ENCODE measurements at places on chromosomes 5 and 9.

DNA sequence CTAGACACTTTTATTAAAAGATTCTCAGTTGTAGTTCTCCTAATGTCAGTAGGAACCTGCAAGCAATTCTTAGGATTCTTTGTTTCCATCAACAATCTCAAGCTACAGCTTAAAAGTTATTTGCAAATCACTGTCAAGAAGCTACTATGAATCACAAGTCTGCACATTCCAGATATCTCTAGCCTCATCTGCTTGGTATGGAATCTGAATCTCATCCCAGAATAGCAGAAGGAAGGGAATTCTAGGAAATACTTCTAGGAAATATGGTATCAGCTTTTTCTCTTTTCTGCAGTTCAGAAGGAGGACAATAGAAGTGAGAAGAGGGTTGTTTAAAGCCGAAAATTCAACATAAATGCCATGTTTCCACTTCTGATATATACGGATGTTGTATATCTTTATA, 792.2 kb upstream of the CDH9 start:
- DNase-seq: no peak

GRCh38 chr5:136892000-136892399, 526.7 kb upstream of the TRPC7 start:
- DNase-seq: no peak

GRCh38 chr9:136539427-136540421, 6.1 kb downstream of the NOTCH1 start:
- DNase-seq: peak; percentile 69

DNA sequence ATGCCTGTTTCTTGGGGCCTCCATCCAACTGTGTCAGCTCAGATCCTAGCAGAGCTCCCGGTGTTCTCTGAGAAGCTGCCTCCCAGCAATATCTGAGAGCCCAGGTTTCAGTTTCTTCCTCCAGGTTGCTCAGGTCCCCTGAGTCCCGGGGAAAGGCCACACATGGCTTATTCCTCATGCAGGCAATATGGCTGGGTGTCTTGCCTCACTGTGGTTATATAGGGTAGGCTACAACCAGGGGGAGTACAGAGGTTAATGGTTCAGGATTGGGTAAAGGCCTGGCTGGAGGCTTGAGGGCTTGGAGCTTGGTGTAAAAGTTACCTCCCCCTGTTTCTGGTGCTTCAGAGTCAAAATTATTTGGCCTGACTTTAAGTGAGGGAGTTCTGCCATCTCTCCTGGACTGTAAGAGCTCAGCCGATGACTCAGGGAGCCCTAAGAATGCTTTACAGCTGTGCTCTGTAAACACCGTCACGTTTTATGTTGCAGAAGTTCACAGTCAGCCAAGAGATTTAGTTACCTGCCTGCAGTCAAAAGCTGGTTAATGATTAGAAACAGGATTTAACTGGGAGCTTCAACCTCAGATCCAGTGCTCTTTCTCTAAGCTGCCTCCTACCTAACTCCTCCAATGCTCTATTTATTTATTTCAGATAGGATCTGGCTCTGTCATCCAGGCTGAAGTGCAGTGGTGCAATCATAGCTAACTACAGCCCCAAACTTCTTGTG, 24.3 kb upstream of the UBAP2 start:
- no peak for DNase-seq

GRCh38 chr5:10466446-10467073, 24.9 kb downstream of the ROPN1L start:
- no peak for DNase-seq

DNA sequence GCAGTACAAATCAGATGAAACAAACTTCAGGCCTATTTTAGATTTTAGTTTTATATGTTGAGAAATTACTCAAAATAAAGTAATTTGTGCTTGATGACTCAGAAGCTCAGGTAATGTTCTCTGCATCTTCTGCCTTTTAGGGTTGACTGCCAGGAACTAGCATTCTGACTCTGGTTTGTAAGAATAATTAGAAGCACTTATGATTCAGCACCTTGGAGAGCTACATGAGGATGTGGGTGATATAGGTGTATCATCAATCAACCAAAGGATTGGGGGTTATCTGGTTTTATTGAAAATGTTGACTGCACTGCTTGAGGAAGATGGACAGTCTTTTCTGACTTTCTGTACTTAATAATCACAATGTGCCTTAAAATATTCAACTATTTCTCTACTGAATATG, 118.7 kb upstream of the SGCD start:
- no peak for DNase-seq

GRCh38 chr9:110104261-110104809, 103.6 kb downstream of the C9orf152 start:
- no peak for DNase-seq

- no peak for DNase-seq
Observed at GRCh38 chr5:139438707-139439012, 665 bp downstream of the DNAJC18 start.

GRCh38 chr9:111833941-111834340, 39.2 kb upstream of the SHOC1 start:
- no peak for DNase-seq

DNA sequence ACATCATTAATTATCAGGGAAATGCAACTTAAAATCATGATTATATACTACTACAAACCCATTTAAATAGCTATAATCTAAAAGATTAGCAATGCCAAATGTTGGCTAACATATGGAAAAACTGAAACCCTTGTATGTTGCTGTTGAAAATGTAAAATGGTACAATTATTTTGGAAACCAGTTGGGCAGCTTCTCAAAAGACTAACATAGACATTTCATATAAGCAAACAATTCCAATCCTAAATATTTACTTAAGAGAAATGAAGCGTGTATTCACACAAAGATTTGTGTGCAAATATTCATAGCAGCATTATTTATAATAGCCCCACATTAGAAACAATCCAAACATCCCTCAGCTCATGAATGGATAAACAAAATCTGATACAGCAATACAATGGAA, 106.2 kb downstream of the ADAMTS12 start:
- DNase-seq: no peak

DNA sequence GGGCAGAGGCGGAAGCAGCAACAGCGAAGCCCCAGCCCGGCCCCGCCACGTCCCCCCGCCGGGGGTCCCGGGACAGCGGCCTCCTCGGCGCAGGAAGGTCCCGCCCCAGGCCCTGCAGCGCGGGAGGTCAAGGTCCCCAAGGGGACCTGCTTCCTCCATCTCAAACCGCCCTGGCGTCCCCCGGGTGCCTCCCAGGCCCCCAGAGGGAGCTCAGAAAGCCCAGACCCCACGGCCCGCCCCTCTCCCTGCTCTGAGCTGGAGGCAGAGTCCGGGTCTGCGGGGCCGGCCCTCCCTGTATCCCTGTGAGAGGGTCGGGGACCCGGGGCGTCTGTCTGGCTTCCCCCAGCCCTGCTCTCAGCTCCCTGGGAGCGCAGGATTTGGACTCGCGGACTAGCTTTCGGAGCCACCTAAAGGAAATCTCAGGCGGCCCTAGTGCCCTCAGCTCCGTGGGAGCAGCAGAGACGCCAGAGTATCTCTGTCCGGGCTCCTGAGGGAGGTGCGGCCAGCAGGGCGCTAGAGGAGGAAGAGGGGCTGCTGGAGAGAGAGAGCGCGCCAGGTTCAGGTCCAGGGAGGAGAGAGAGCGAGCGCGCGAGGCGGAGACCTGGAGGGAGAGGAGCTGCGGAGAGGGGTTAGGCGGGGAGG, 30.7 kb downstream of the EXOC3 start:
- DNase-seq: peak; percentile 23

GRCh38 chr5:37172957-37173356, 76.2 kb downstream of the CPLANE1 start:
- DNase-seq: no peak

DNA sequence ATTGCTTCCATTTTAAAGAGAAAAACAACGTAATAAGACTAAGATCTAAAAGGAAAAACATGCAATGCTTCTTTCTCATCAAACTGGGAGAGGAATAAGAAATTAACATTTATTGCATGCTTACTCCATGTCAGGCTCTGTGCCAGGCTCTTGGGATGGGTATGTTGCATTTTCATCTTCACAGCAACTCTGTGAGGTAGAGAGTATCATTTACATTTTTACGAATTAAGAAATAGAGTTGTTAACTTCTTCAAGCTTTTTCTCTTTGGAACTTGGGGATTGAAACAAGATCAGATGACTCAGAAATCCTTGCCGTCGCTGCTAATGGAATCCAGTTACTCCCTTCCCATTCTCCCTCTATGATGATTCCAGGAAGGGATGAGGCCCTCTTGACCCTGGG, 39.5 kb downstream of the PDE8B start:
- no peak for DNase-seq

GRCh38 chr9:79257228-79257781, 314.5 kb upstream of the TLE4 start:
- no peak for DNase-seq

DNA sequence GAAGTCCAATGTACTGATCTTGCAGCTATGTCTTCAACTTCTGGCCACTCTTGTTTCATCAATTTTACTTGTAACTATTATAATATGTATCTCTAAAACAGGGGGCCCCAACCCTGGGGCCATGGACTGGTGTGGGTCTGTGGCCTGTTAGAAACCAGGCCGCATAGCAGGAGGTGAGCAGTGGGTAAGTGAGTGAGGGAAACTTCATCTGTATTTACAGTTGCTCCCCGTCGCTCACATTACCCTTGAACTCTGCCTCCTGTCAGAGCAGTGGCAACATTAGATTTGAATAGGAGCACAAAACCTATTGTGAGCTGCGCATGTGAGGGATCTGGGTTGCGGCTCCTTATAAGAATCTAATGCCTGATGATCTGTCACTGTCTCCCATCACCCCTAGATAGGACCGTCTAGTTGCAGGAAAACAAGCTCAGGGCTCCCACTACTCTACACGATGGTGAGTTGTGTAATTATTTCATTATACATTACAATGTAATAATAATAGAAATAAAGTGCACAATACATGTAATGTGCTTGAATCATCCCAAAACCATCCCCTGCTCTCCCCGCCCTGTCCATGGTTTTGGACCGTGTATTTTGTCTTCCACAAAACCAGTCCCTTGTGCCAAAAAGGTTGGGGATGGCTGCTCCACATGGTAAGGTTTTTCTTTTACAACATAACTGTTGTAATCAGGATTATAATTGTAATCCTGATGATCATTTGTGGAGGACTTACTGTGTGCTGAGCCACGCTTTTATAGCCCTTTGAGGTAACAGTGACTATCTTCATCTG, 26.9 kb upstream of the SH3PXD2B start:
- DNase-seq: no peak

GRCh38 chr5:156505101-156505500, 178.1 kb downstream of the SGCD start:
- DNase-seq: no peak

DNA sequence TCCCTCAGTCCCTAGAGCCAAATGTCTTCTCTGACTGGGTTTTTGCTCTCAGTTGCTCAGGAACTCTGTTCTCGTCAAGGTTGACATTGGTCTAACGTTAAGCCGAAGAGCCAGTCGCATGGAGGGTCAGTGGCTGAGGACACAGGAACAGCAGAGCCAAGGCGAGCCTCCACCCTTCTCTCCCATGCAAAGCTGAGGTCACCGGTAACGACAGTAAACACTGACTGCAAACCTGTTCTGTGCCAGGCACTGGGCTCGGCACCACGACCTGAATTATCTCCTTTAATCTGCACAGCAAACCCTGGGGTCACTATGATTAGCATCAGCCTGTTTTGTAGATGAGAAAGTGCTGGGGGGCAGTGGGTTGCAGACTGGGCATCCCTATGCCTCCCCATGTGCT, 171.0 kb downstream of the COL23A1 start:
- DNase-seq: no peak

DNA sequence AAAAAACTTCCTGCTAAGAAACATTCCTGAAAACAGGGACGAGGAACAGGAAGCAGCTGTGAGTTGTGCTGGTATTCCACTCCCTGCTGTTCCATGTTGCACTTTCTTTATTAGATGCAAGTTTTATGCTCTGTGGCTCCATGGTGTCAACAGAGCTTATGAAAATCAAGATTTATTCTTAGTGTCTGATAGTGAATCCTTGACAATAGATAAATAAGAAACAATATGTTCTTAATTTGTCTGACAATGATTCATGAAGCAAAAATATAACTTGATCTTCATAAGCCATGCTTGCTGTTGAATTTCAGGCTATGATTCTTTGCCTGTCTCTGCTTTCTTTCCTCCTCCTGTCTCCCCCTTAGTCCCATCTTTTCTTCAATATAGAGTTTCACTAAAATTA, 119.6 kb downstream of the DROSHA start:
- no peak for DNase-seq

- DNase-seq: no peak
Observed at GRCh38 chr5:7805379-7805778, 45.6 kb downstream of the CFAP90 start.

- no peak for DNase-seq
Observed at GRCh38 chr9:107706701-107707427, 217.3 kb upstream of the KLF4 start.

DNA sequence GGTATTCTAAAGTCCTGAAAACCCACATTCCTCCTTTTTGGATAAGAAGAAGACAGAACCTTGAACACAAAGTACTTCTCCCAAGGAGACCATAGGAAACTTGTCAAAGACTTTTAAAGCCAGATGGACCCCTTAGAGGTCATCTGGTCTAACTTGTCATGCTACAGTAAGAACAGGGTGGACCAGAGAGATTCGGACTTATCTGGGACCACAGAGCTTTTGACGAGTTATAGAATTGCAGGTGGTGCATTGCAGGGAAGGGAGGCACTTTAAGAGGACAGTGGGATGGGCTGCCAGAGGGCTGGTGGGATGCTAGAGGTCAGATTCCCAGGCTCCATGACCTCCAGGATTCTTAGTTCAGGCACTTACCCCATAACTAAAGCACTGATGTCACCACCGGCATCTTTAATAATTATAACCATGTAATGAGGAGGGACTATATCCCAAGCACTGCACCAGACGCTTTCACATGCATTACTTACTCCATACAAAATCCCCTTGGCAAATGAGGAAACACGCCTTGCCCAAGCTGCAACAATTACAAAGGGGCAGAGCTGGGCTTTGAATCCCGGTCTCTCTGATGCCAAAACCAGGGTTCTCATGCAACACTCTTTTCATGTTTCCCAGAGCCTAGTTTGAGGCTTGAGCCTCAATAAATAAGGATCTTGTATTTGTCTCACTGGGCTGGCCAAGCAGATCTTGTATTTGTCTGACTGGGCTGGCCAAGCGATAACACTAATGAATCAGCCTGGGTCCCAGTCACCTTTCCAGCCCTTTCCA, 12.8 kb upstream of the GPX3 start:
- no peak for DNase-seq

- no peak for DNase-seq
Observed at GRCh38 chr5:156920042-156920860, 42.8 kb downstream of the TIMD4 start.

GRCh38 chr5:140040358-140040757, 2.7 kb downstream of the NRG2 start:
- no peak for DNase-seq

- peak; percentile 4 for DNase-seq
Observed at GRCh38 chr5:21810737-21811316, 1042.3 kb downstream of the CDH12 start.

GRCh38 chr9:90070931-90071660, 466.3 kb downstream of the GADD45G start:
- DNase-seq: no peak

- DNase-seq: no peak
Observed at GRCh38 chr9:2838371-2839000, 5.4 kb downstream of the PUM3 start.

GRCh38 chr9:101795147-101795546, 56.7 kb upstream of the GRIN3A start:
- DNase-seq: no peak

GRCh38 chr5:8213701-8214240, 344.8 kb downstream of the MTRR start:
- DNase-seq: no peak

GRCh38 chr9:21443849-21444625, 3.8 kb downstream of the IFNA1 start:
- peak; percentile 63 for DNase-seq

- no peak for DNase-seq
Observed at GRCh38 chr5:65252977-65253376, 228.7 kb downstream of the ADAMTS6 start.

Data from KG1 (cell line).